ENCODE measurements at places on chromosomes 7 and 10. TPM values are rescaled to one million over a fixed set of nuclear protein-coding genes. Genes with fewer than 3 reads are reported as not detected.

DNA sequence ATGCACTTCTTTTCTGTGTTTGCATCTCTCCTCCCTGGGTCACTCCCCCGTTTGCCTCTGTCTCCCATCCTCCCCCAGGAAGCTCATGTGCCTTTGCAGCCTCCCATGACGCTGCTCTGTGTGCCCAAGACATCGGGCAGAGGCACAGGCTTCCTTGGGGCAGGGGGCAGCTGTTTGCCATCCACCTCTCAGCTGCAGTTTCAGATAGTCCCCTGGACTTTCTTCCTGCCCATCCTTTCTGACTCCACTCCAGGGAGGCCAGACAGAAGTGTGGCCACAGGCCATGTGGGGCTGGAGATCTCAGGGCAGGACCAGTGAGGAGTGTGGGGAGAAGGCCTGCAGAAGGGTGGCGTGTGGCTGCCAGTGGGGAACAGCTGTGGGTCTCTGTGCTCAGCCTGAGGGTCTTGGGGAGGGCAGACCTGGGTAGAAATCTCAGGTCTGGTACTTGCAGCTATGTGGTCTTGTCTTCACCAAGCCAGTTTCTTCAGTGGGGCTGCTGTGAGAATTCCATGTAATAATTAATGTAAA lies 10.6 kb upstream of the SAMD8 start:
- DNase-seq = no peak

DNA sequence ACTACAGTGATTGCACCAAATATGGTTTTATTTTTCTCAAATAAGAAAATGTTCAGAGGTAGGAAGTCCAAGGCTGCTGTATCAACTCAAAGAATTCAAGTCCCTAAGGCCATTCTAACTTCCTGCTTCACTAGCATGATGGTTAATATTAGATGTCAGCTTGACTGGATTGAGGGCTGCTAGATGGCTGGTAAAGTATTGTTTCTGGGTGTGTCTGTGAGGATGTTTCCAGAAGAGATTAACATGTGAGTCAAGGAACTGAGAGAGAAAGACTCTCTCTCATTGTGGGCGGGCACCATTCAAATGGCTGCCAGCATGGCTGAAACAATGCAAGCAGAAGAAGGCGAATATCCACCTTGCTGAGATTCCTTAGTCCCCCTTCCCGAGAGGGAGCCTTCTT lies 77.4 kb upstream of the NRBF2 start:
- DNase-seq = no peak

DNA sequence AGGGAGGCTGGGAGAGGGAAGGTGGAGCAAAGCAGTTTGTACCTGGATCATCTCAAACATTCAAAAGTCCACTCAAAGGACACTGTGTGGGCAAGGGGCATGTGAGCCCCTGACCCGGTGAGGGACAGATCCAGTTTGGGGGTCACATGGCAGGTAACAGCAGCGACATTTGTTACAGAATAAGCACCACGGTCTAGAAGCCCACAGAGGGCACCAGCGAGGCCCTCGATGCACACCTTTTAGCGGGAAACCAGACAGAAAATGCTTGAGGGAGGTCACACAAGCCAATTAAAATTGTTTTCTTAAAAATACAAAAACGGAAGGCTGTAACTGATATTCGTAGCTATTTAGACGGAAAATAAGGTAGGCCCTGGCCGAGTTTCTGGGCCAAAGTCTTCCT lies 144.4 kb downstream of the ZMYND11 start:
- no peak for DNase-seq

Gene ZCCHC24
- total RNA-seq = 10.4 TPM
